ENCODE measurements at places on chromosomes 16 and 17. TPM values are rescaled to one million over a fixed set of nuclear protein-coding genes. Genes with fewer than 3 reads are reported as not detected.

GRCh38 chr17:48406936-48407567 is 23.0 kb downstream of the SKAP1 start:
- no peak for DNase-seq

- no peak for DNase-seq
These were observed 66.4 kb upstream of the SMIM36 start for GRCh38 chr17:55577687-55578086.

GRCh38 chr17:29574732-29575510 is 6.4 kb downstream of the TP53I13 start:
- no peak for DNase-seq

DNA sequence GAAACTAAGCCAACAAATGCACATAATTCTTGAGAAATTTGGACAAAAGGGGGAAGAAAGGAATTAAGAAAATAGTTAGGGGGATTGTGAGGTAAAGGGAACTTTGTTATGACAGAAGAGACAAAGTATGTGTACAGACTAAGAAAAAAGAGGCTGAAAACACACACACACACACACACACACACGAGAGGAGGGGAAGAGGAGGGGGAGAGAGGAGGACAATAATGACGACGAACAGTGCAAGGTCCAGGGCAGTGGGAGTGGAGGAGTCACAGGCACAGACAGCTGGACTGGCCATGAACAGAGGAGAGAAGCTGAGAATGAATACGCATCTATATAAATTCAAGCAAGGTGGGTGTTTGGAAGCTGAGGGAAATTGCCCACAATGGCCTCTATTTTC is 44.6 kb downstream of the MARVELD3 start:
- DNase-seq: no peak

GRCh38 chr17:3924512-3925350 is 8.5 kb upstream of the P2RX1 start:
- no peak for DNase-seq

Gene AATK
- 11.3 TPM for polyA plus RNA-seq

Gene RAI1
- polyA plus RNA-seq: 20.1 TPM

All from hindlimb muscle (tissue), 1 donor.